ENCODE measurements at places on chromosomes 3 and 15.
A peak's percentile ranks its signal among the peaks of the same experiment; 100 is the strongest.

- DNase-seq = no peak
These were observed 77.5 kb downstream of the PCCB start for GRCh38 chr3:136327671-136328070.

- DNase-seq = no peak
These were observed 1.9 kb downstream of the CRABP1 start for GRCh38 chr15:78342021-78342420.

DNA sequence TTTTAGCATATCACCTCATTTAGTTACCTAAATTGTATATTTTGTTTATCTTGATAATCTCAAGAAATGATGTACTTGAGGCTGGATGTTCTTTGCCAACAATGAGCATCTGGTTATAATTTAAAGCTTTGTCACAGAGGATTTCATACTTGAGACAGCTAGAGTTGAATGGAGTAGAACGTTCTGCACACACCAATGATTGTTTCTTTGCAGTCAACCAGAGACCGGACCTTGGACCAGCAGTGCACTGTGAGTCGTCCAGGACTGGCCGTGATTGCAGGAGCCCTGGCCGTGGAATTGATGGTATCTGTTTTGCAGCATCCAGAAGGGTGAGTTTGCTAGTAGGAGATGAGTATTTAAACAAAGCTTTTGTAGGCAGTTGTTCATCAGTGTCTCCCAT, 90.4 kb downstream of the ATG7 start:
- DNase-seq = no peak

DNA sequence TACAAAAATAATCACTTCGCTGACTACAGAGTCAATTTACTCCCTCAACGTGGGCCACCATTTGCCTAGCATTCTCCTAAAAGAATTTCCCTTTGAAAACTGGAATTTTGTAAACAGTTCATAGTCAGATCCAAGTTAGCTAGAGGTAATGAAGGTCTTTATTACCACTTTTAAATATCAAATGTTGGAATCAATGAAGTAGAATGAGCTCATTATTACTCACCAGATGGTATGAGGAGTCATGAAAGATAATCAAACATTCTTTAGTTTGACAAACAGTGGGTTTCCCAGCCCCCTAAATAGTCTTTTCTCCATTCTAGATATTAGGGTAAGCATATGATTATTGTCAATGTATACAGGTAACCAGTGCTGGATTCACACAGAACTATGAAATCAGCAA, 455.7 kb upstream of the THBS1 start:
- DNase-seq = no peak

GRCh38 chr15:60745469-60746061, 266.6 kb upstream of the ICE2 start:
- DNase-seq = no peak

DNA sequence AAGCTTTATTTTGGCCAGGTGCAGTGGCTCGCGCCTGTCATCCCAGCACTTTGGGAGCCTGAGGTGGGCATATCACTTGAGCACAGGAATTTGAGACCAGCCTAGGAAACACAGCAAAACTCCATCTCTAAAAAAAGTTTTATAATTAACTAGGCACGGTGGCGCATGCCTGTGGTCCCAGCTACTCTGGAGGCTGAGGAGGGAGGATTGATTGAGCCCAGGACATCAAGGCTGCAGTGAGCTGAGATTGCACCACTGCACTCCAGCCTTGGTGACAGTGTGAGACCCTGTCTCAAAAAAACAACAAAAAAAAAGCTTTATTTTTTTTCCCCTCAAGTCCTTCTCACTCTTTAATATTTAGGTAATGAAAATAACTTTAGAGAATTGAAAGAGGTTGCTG, 100.8 kb upstream of the CMC1 start:
- no peak for DNase-seq

DNA sequence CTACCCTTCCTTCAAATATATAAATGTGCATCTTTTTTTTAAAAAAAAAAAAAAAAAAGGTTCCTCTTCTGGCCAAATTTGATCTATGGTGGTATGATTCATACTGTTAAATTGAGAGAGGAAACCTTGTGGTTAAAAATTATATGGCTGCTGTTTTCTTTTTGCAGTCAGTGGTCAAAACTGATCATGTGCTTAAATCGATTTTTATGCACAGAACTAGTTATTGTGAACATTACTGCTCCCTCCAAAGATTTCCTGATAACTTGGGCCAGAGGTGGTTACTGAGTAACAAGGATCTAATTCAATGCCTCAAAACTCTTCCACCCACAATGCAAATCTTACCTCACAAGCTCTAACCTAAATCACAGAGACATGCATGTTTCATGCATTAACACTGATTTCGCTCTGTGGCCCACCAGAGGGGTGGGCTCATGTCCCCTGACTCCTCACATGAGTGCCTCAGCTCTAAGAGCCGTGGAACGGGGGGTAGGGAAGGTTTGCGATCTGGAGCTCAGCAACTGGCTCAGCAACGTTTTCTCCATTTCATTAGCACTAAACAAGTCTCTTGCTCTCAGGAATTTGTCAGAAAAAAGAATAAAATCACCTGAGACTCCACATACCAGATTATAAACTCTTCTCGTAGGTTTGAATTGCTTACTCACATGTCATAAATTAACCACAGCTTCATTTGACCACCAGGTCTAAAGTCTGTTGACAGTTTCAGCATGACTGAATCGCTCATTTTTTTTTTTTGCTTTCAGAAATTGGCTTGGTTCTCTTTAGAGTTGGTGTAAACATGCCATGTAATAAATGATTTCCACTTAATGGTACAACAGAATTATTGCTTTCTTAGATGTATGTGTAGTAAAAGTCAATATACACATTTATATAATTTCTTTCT, 280.4 kb downstream of the CD47 start:
- no peak for DNase-seq

DNA sequence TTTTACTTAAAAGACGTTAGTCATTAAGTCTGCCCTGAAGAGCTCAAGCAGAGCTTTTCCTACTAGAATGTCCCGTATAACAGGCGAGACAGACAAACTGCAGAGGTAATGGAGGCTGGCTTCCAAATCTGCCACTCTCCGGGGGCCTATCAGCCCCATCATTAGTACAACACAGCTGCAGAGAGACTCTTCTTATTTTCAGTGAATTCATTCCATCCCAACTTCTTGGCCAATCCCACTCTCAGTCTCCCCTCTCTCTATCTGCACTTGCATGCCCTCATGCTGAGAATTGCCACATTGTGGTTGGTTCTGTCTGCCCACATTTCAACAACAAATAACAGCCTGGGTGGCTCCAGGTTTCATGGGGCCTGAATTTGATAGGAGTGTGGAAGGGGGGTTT, 412.7 kb downstream of the ERC2 start:
- no peak for DNase-seq

- no peak for DNase-seq
These were observed 380.2 kb downstream of the DIPK2A start for GRCh38 chr3:144351773-144352365.

- DNase-seq = no peak
These were observed 12.2 kb upstream of the IDH2 start for GRCh38 chr15:90114451-90114901.

GRCh38 chr15:39621976-39622375, 41.1 kb downstream of the THBS1 start:
- DNase-seq = no peak

DNA sequence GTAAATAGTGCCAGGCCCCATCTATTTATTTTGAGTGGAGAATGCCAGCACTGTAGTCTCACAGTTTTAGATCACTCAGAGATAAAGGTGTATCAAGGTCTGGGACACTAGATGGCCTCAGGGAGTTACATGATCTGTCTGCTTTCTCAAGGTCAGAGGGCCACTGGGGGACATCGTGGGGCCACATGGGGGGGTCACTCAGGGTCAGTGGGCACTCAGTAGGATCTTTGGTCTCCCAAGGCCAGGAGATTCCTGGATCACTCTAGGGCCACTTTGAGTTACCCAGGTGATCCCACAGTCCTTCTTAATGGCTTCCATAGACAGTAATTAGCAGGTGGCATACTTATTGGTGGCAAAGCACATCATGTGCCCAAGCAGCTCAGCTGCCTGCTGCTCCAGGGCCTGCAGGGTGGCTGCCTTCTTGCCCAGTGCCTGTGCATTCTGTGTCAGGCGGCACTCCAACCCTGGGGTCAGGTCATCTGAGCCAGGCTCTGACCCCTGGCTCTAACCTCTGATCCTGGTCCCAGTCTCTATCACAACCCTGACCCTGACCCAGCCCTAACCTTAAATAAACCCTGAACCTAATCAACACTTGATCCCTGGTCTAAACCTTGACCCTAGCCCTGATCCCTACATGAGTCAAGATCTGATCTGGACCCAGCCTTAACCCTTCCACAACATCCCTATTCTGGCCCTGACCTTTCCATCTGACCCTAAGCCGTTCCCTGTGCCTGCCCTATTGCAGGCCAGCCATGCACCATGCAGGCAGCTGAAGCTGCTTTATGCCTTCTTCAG, 1.8 kb upstream of the LAMB2 start:
- DNase-seq = no peak

GRCh38 chr15:91522605-91523332, 330.7 kb upstream of the SLCO3A1 start:
- DNase-seq = peak; percentile 67

- DNase-seq = no peak
These were observed 378.2 kb downstream of the MECOM start for GRCh38 chr3:169285057-169286033.

DNA sequence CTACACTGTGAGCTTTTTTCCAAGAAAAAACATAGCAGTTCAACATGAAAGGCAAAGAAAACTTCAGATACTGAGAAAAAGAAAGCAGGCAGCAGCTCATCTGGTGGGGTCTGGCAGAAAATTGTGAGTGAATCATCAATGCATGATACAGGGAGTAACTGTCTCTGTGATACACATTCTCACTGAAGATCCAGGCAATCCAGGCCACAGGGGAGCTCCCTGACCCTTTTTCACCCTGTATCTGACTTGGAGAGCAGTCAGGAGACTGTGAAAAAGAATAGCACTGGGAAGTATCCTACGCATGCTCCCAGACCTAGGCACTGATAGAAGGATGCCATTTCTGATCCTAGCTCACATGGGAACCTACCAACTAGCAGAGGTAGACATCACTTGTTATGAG, 269.8 kb downstream of the MBNL1 start:
- no peak for DNase-seq

GRCh38 chr15:92576597-92577200, 78.9 kb downstream of the FAM174B start:
- no peak for DNase-seq

DNA sequence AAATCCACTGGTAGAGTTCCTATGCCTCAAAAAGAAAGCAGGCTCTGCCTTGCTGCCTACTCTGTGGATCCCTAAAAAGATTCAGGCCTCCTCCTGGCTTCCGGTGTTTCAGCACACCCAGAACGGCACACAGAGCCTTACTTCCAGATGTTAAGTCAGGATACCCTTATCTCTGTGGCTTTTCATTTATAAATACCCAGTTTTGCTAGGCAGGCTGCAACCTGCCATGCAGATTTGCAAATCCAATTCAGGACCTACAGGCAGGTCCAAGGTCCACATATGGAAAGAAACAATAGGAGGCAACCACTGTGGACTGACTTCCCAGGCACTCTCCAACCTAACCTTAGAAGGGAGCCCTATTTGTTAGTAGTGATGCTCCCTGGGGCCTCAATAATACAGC, 30.7 kb downstream of the EFL1 start:
- no peak for DNase-seq

GRCh38 chr3:114619771-114620170, 325.9 kb downstream of the TIGIT start:
- no peak for DNase-seq

- DNase-seq = peak; percentile 9
These were observed 710 bp downstream of the TJP1 start for GRCh38 chr15:29821416-29822099.

- DNase-seq = peak; percentile 61
These were observed 407.2 kb upstream of the TGFBR2 start for GRCh38 chr3:30199096-30199759.

DNA sequence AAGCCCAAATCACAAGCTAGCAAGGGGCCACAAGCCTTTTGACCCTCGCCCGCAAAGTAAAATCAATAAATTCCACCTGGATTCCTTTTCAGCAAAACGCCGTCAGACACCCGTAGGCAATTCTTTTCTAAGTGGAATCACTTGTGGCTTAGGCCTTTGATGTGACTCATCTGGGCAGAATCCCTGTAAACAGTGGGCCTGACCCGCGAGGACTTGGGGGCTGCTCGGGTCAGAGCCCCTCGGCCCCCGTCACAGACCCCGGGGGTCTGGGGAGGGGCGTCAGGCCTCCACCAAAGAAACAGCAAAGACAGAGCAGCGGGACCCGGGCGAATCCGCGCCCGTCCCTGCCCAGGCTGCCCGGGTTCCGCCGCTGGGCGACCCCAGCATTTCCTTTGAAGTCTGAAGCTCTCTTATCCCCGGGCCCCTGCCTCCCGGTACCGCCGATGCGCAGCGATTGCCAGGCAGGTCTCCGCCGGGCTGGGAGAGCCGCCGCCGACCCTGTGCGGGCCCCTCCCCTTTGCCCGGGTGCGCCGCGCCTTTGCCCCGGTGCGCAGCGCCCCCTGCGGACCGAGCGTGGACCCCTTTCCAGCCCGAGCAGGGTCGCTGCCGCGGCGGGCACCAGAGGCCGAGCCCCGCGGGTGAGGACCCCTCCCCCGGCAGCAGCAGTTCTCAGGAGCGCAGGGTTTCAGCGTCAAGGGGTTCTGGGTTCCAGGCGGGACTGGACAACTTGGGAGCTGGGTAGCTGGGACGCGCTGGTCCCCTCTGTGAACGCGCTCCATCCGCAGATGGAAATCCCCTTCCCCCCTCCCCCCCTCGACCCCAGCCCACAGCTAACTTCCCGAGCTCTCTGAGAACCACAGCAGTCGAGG, 178.3 kb downstream of the UACA start:
- no peak for DNase-seq

- DNase-seq = no peak
These were observed 16.1 kb upstream of the GYG1 start for GRCh38 chr3:148975248-148975647.

DNA sequence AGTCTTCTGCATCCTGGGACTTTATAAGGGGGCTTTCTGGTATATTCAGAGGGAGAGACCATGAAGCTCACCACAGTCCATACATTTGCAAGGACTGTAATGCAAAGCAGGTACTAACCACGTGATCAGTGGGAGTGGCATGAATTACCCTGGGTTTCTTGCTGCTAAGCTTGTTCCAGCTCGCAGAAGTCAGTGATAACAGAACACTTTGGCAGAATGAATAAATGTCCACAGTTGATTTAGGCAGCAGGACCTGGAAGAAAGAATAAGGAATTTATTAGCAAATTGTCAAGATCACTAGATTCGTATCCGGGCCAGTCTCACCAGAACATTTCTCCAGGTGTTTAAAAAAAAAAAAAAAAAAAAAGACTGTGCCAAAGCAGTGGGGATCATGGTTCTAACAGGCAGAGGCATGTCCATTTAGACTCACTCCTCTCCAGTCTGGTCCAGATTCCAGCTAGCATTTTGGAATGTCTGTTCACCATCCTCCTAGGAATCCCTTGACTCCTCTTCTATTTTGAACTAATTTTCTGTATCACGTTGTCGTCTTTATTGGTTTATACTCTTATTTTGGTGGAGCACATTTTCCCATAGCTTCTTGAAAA, 24.5 kb downstream of the HHLA2 start:
- no peak for DNase-seq

GRCh38 chr3:46861605-46862368, 1.5 kb downstream of the MYL3 start:
- no peak for DNase-seq

- peak; percentile 43 for DNase-seq
These were observed 110.8 kb upstream of the ATP11B start for GRCh38 chr3:182682263-182683241.

All from CD4-positive, alpha-beta T cell treated with Interleukin-4 for 1 hour (primary cell).